Activated T-cell treated with anti-CD3 and anti-CD28 coated beads, Interleukin-2, amount 50 U/mL, for 48 hours (primary cell): ENCODE measurements at places on chromosomes 7 and 10.

DNA sequence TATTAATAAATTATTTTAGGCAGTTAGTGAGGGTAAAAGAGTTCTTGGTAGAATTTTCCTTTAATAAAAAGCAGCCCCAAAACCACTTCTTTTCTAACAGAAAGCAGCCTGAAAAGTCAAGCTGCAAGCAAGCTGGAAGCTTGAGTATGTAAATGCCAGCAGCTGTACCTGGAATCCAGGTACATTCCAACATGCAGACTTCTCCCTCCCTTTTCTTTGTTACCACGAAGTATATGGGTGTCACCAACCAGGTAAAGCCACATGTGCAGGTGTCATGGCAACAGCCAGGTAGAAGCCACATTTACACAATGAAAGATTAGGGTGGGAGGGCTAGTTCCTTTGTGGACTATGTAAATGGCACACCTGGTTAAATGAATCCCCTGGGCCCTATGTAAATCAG lies 114.6 kb downstream of the EPC1 start:
- DNase-seq = no peak

- no peak for DNase-seq
These were observed 204.7 kb downstream of the PRPF18 start for GRCh38 chr10:13791483-13791882.

DNA sequence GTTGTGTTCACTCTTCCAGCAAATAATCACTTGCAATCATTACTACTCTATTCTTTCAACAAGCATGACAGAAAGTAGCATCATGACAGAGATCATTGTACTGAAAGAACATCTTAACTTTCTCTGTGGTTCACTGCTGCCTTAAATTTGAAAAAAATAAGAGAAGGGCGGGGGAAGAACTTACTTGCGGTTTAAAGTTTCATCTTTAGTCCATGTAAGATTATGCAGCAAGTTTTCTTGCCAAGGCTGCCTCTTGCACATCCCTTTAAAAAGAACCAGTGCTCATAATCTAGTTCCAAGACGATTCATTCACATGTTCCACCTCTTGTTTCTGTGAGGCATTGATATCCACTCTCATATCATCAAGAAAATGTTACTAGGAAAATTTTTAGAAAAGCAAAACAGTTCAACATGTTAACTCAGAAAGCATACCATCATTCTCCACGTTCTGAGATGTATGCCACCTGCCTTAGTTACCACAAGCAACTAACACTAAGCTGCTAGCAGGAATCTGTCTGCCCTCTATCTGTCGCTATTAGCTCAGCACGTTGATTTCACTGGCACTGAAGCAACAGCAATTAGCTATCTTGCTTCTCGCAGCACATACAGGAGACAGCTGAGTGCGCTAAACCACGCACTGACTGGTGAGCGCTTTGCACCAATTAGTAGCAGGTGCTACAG lies at the start of gene PCDH15:
TSS of gene PCDH15 (minus strand) at position 491 of the 681 bp plus-strand sequence. CDS start 136,969 bp downstream, outside the sequence.
- no peak for DNase-seq

- DNase-seq = no peak
These were observed 181.5 kb downstream of the EXOC4 start for GRCh38 chr7:133434246-133434865.

DNA sequence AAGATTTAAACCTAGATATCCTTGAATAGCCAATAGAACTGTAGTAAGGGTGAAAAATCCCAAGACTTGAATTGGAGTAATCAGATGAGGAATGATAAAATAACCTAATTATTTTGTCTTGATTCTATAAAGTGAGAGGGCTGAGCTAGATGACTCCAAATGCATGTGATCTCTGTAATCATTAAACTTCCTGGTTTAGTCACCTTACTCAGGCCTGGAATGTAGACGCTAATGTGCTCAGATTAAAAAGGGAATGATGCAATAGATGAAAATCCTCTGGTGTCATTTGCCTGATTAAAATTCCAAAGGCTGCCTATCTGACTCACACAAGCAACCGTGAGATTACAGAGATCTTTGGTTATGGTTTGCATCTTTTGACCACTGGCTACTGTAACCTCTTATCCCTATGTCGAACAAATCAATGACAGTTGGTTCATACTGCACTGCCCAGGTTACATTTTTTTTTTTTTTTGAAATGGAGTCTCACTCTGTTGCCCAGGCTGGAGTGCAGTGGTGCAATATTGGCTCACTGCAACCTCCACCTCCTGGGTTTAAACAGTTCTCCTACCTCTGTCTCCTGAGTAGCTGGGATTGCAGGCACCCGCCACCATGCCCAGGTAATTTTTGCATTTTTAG lies 2.9 kb upstream of the HKDC1 start:
- DNase-seq = no peak

- DNase-seq = no peak
These were observed 801.9 kb downstream of the ANKRD7 start for GRCh38 chr7:119026391-119026790.

- no peak for DNase-seq
These were observed 41.7 kb downstream of the HIPK2 start for GRCh38 chr7:139735912-139736595.

GRCh38 chr7:71886046-71886445 lies 526.1 kb downstream of the CALN1 start:
- DNase-seq = no peak

DNA sequence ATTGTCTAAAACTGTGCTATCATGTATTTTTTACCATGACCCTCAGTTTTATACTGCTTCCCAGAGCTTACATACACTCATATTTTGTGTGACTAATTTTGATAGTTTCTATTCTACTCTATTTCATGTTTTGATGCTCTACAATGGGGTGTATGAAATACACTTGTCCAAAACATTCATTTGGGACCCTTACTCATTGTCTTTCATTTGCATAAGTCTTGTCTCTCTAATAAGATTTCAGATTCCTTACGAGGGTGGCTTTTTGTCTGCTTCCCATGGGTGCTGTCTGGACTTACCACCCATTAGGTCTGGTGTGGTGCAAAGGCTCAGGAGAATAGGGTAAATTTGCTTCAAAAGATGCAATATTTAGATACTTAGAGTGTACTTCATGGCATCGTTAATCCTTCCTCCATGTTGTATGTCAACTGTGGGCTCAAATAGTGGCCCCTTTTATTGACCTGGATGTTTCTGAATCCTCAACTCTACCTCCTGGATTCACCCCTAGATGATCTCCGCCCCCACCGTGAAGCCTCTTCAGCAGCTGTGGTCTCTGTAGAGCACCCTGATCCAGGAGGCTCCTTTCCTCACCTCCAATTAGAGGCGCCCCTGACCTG lies 3.6 kb upstream of the GIMAP5 start:
- no peak for DNase-seq

DNA sequence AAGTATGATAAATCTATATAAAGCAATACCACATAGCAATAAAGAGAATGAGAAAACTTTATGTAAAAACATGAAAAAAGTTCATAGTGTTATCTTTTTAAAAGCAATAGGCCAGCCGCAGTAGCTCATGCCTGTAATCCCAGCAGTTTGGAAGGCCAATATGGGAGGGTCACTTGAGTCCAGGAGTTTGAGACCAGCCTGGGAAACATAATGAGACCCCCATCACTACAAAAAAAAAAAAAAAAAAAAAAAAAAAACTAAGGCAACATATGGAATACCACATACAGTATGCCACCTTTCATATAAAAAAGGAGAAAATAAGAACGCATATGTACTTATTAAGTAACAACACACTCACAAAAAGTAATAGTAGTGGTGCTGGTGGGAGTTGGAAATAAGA lies 52.8 kb downstream of the MICU1 start:
- DNase-seq = no peak

- no peak for DNase-seq
These were observed 22.2 kb downstream of the MMS19 start for GRCh38 chr10:97475936-97476594.

GRCh38 chr10:5442065-5442989 lies 30.0 kb downstream of the NET1 start:
- DNase-seq = no peak

- no peak for DNase-seq
These were observed 78.2 kb downstream of the VPS50 start for GRCh38 chr7:93310346-93310745.

- DNase-seq = no peak
These were observed 20.5 kb upstream of the DNAJB12 start for GRCh38 chr10:72375173-72375572.

GRCh38 chr7:88147949-88148348 lies 71.9 kb downstream of the SRI start:
- no peak for DNase-seq

DNA sequence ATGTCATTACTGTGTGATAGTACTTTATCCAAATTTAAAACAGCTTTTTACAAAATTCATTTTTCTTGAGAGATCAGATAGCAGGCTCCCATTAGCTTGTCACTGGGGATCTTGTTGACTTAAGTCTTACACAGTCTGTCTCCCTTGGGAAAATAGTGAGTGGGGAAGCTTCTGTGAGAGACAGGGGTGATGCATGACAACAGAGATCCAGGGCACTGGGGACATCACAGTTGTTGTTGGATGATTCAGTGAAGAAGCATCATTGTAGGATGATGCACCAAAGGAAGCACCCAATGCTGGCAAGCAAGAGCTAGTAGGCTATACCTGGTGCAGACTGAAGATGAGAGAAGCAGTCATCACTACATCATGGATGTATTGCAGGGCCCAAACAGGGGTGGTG lies 284.7 kb downstream of the HDAC9 start:
- DNase-seq = no peak

- DNase-seq = no peak
These were observed 106.4 kb upstream of the IMMP2L start for GRCh38 chr7:111668711-111669110.

DNA sequence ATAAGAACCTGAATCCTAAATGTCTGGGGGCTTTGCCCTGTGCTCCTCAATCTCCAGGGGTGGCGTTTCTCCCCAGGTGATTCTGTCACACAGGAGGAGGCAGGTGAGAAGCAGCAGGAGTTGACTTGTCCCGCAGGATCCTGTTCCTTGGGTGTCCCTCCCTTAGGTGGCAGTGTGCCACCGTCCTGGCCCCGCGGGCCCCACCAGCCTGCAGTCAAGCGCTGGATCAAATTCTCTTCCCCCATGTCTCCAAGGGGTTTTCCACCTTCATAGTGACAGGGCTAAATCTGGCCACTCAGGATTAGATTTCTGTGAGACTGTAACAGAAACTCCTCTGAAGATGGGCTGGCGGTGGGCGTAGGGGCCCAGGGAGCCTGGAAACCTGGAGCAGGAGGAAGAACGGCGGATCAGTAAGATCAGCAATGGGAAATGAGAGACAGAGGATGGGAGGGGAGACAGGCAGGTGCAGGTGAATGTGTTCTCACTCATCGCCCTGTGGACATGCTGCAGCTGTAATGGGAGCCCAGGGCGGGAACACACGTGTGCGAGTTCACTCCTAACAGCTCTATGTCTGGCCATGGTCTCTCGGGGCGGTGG lies 329.2 kb upstream of the COBL start:
- no peak for DNase-seq

- DNase-seq = no peak
These were observed 13.9 kb downstream of the BRAT1 start for GRCh38 chr7:2541291-2542010.

DNA sequence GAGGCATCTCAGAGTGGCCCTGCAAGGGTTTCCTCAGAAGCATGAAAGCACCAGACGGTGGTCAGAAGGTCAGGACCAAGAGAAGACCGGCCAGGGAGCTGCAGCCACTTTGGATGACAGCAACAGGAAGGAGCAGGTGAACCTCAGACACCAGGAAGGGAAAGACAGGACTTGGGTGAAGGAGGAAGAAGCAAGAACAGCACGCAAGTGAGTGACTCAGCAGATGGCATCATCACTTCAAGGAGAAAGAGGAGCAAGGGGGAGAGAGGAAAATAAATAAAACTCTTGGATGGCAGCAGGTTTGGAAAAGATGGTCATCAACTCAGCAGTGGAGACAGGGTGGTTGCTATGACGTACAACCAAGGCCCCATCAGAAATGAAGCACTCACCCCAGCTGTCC lies 31.6 kb downstream of the NCAPG2 start:
- DNase-seq = no peak

- no peak for DNase-seq
These were observed 156.5 kb upstream of the HDAC9 start for GRCh38 chr7:18338910-18339523.
